ENCODE measurements at places on chromosomes 1 and 21.
A peak's percentile ranks its signal among the peaks of the same experiment; 100 is the strongest.

GRCh38 chr1:221708076-221708571, 33.8 kb downstream of the DUSP10 start:
- peak; percentile 16 for DNase-seq

DNA sequence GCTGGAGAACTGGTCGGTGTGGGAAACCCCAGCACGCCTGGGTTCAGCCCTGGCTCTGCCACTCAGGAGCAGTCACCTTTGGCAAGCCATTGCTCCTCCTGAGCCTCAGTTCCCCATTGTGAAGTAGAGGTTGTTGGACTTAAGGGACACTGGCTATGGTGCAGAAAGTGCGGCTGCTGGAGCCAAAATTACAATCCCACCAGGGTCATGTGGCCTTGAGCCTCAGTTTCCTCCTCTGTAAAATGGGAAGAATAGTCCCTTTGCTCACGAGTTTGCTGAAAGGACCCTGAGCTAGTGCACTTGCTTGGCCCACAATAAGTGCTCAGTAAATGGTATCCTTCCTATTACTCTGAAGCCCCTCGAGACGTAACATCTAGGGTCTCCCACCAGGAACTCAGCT, 14.6 kb upstream of the TAS1R2 start:
- no peak for DNase-seq

- no peak for DNase-seq
Observed at GRCh38 chr1:187471555-187471954, 642.8 kb downstream of the PLA2G4A start.

- no peak for DNase-seq
Observed at GRCh38 chr1:30600706-30601105, 122.7 kb downstream of the MATN1 start.

GRCh38 chr1:92653605-92654381, 131.1 kb downstream of the EVI5 start:
- DNase-seq, result no peak

DNA sequence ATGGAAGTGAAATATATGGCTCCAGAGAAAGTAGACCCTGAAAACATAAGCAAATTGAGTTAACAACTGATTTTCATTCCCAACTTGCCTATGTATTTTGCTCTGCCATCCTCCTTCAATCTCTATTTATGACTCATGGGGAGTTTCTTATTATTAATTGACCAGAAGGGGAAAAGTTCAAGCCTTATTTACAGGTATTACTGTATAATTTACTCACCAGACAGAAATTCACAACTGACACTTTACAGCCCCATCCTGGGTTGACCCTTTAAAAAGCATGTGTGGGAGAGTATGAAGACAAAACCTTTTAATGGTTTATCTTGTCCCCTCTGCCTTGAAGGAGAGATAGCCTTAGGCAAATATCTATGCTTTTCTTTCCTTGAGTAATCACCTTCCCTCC, 39.8 kb upstream of the C1orf53 start:
- no peak for DNase-seq

- no peak for DNase-seq
Observed at GRCh38 chr1:43830802-43831201, 102.8 kb upstream of the ARTN start.

GRCh38 chr21:31877463-31877957, 4.7 kb downstream of the HUNK start:
- DNase-seq, result no peak

GRCh38 chr21:17598437-17598836, 14.3 kb downstream of the BTG3 start:
- no peak for DNase-seq

GRCh38 chr1:216884614-216885229, 161.5 kb upstream of the ESRRG start:
- DNase-seq, result no peak

DNA sequence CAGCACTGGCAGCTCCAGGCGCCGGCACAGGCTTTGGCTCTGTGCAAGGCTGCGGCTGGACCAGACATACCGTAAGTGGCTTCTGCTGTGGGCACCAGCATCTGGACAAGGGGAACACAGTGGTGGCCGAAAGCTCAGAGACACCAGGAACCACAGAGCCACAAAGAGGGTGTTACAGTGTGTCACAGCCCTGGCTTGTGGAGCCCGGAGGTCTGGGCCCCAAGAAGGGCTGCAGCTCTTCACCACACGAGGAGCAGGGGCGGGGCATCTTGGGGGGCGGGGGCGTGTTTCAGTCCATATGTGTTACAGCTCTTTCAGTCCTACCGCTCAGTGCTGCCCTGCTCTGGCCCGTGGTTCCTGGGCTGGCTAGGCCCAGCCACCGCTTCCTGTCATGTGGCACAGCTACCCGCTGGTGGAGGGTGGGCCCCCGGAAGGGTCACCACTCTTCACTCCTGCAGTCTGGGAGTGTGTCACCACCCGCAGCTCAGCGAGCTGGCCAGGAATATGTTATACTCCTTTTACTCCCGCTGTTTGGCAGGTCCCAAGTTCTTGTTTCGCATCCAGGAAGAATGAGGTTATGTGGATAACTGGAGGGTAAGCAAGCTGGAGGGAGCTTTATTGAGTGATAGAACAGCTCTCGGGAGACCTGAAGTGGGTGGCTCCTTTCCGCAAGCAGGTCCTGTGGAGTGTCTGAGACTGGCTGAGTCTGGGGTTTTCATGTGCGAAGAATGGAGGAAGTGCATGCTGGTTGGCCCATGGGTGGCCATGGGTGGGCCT, 3.3 kb upstream of the LSM10 start:
- DNase-seq, result no peak

DNA sequence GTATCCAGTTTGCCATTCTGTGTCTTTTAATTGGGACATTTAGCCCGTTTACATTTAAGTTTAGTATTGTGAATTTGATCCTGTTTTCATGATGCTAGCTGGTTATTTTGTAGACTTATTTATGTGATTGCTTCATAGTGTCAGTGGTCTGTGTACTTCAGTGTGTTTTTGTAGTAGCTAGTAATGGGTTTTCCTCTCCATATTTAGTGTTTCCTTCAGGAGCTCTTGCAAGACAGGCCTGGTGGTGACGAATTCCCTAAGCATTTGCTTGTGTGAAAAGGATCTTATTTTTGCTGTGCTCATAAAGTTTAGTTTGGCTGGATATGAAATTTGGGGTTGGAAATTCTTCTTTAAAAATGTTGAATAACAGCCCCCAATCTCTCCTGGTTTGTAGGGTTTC, 69.2 kb upstream of the PDC start:
- DNase-seq, result no peak

GRCh38 chr1:169574336-169574735, 11.9 kb downstream of the F5 start:
- no peak for DNase-seq

- no peak for DNase-seq
Observed at GRCh38 chr1:107534632-107535031, 393.8 kb downstream of the NTNG1 start.

DNA sequence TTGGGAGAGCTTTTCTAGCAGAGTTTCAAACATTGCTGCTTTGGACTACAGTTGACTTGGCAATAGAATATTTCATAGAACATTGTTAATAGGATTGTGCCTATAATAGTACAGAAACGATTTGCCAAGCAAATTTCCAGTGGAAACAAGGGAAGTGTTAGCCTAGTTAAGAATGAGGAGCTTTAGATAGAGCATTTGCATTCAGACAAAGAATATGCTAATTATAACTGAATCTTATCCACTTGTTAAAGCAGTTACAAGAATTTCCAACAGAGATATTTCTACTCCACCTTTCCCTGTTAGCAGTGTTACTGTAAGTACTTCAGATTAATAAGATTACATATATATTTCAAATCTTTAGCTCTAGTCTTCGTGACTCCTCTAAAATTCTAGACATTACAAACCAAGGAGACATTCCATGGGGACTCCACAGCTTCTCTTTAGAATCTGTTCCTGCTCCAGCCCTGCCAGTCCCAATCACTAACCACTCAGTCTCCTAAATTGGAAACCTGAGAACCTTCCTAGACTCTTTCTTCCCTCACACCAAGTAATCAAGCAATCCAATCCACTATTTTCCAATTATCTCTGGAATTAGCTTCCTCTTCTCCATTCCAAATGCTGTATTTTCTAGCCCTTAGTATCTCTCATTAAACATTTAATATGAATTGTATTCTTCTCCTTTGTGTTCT, 141.8 kb upstream of the PBX1 start:
- no peak for DNase-seq

DNA sequence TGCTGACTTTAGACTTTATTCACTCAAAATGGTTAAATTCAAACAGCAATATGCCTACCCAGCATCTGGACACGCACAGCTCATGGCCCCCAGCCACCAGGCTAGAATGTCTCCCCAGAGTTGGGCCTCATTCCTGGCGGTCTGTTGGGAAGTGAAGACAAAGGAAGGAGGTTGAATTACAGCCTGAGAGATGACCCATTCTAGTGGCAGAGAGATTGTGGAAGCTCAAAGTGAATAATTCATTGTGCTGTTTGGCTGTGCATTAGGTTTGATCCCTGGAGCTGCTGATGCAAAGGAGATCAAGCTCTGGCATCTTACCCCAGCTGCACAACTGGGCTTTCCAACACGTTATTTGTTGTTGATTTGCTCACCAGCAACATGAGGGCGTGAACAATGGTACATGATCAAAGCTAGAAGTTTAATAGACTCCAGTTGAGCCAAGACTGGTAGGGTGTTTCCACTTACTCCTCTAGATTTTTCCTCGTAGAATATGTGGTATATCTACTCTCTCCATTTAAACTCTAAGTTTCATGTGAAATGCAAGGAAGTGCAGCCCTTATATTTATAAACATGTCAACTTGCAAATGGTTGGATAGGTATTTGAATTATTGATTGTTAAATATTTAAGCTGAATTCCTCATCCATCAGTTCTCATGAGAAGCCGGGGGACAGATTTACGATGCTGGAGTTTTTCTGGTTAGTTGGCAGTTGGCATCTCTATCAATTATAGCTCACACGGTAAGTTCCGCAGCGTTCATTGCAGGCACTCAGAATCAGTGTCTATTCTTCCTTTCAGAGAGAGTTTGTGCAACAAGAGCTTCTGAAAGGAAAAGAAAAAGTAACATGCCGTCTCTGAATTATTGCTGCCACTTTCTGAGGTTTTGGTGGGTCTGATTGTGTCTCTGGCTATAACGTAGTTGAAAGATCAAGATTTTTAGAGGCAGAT, 222.7 kb downstream of the TM2D1 start:
- DNase-seq, result no peak

DNA sequence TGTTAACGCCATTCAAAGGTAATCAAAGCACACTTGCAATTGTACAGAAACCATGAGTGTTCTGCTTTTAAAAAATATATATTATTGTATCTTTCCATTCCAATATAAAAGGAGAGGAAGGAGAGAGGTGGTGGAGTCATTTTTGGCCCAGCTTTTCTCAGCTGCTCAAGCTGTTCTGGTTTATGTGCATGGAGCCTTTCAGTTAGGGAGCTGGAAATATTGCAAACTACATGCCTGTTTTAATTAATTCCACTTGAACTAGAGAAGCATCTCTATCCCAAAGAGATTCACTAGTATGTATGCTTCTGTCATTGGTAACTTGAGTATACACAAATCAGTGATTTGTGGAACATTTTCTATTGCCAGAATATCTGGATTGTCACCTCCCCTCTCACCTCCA, 28.5 kb upstream of the C1orf105 start:
- no peak for DNase-seq

DNA sequence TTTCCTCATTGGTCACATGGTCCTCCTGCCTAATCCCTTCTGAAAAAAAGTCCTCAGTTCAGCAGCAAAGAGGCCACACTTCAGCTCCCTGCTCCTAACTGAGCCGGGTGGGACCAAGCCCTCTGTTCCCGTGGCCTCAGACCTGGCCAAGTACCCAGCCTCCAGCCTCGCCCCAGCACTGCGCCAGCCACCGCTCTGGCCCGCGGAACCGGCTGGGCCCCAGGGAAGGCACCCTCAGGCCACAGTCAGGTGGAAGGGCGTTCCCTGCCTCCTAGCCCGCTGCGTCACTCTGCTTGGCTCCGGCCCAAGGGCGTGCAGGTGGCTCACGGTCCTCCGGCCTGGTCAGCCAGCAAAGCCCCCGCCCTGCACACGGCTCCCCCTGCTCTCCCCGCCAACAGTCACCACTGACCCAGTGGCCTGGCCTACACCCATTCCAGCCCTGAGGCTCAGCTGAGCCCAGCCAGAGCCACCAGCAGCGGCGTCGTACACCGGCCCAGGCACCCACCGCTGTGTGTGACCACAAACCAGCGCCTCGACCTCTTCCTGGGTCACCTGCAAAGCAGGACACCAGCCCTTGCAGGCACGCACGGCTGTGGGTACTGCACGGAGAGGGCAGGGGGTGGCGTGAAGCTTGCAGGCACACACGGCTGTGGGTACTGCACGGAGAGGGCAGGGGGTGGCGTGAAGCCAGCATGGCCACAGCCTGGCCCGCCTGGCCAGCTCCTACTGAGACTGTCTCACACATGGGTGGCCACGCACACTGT, 19.4 kb downstream of the NADK start:
- DNase-seq, result no peak

DNA sequence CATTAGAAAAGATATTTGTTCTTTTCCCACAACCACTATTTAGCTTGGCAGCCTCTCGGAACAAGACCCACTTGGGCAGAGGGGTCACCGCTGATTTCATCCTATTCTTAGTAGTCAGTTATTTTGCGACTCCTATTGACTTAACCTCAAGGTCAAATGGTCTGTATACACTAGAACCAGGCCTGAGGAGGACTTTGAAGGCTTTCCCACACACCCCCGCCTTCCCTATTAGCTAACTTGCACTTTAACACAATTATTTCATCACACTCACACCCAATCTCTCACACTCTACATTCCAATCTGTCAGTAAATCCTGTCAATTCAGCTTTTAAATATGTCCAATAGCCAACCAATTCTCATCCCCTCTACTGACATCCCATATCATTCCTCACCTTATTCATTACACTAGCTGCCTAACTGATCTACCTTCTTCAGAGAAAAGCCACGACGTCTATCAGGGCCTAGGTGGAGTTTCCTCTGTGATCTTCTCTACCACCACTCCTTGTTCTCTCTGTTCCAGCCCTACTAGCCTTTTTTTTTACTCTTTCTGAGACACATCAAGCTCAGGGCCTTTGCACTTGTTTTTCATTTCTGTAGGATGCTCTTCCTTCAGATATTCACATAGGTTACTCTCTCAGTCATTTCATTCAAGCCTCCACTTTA, 1.0 kb upstream of the NIBAN1 start:
- DNase-seq, result no peak

GRCh38 chr1:3892748-3893147, 7.3 kb downstream of the C1orf174 start:
- no peak for DNase-seq

GRCh38 chr1:248857201-248857600, 1.7 kb downstream of the ZNF692 start:
- no peak for DNase-seq

GRCh38 chr1:93955765-93956164, 46.5 kb upstream of the GCLM start:
- no peak for DNase-seq

DNA sequence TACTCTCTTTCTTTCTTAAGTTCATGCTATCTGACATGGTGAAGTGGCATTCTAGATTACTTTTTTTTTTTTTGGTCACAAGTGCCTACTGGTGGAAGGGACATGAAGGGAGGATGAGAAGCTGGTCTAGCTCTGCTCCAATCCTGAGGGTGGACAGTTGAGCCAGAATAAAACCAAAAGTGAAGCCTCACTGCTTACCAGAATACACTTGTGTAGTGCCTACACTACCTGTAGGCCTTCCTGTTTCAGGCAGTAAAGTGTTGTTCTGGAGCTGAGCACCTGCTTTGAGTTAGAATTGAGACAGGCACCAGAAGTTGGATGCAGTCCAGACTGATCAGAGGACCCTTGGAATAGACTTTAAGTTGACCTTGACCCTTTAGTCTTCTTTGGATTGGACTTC, 40.4 kb upstream of the APOBEC4 start:
- no peak for DNase-seq

GRCh38 chr1:118335331-118335732, 150.3 kb upstream of the SPAG17 start:
- no peak for DNase-seq

- DNase-seq, result no peak
Observed at GRCh38 chr1:227883641-227884301, 64.0 kb downstream of the WNT9A start.
